Upper lobe of right lung (tissue), 1 donor: ENCODE measurements at places on chromosomes 4 and X.
A peak's percentile ranks its signal among the peaks of the same experiment; 100 is the strongest.

DNA sequence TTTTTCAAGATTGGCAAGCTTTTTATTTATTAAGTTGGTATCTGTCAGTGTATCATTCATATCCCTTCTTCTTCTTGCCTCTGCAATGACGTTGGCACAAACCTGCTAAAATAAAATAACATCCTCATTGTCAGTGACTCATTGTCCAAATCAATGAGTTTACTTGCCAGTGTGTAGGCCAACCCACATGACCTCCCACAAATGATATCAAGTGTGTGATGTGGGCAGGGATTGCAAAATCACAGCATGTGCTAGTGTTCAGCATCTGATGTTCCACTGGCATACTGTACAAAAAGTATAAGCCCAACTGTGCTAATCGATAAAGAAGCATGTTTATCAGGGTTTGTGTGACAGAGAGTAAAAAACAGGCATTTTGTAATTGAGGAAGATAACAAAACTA is 25.5 kb downstream of the GPAT3 start:
- DNase-seq: no peak

DNA sequence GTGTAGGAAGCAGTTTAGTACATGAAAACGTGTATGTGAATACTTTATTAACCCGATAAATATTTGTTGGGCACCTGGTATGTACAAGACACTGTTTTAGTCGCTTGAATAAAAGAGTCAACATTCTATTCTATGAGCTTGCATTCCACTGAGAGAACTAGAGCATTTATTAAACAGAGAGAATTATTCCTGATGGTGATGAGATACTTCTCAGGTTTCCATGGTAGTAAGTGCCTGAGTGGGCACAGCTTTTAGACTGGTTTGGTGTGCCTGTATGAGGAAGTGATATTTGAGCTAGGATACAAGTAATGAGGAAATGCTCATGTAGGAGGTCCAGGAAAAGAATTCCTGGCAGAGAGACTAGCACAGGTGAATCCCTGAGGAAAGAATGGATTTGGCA is 94.2 kb downstream of the ATP10D start:
- DNase-seq: no peak

DNA sequence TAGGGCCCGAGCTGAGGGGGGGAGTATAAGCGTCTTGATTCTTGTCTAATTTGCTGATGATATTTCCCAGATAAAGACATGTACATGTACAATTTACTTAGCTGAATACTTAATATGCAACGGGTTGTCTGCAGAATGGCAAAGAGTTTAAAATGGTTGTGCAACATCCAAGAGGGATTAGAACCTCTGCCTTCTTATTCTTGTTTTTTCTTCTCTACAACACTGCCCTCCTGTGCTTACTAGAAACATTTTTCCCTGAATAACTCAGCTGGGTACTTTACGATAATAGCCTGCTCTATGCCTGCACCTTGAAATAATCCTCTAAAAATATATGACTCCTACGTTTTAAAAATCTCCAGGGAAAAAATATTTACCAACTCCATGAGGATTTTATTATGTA is 41.8 kb downstream of the INTS12 start:
- no peak for DNase-seq

DNA sequence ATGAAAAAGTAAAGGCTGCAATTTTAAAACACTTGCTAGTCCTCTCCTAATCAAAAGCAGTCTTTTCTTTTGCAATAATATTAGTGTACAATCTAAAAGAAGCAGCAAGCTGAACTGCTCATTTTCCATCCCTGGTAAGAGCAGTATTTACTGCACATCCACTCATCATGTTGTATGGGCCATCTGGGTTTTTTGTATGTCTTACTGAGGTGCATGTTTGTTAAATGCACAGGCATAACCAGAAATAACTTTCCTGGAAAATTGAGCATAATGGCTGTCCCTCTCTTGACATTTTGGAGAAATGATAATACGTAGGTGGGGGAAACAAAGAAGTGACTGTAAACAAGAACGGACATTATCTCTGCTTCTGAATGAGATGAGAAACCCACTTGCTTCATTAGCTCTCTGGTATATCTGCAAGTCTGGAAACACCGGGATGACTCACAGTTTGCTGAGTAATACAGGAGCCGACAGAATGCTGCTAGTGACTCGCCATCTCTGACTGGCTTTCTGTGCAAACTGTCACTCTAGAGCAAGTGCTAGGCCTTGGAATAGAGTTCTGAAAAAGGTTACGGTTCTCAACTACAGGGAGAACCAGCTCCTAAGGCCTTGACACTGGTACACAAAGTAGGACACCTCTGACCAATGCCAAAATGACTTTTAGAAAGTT is 85.7 kb upstream of the MTM1 start:
- DNase-seq: no peak

GRCh38 chrX:139106069-139106468 is 394.6 kb upstream of the FGF13 start:
- no peak for DNase-seq

GRCh38 chrX:17567821-17568220 is 169.5 kb upstream of the SCML1 start:
- no peak for DNase-seq

DNA sequence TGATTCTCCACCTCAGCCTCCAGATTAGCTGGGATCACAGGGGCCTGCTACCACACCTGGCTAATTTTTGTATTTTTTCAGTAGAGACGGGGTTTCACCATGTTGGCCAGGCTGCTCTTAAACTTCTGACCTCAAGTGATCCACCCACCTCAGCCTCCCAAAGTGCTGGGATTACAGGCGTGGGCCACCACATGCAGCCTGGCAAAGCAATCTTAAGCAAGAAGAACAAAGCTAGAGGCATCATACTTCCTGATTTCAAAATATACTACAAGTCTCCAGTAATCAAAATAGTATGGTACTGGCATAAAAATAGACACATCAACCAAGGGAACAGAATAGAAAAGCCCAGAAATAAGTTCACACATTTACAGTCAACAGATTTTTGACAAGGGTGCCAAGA is 12.8 kb upstream of the F8A1 start:
- no peak for DNase-seq

DNA sequence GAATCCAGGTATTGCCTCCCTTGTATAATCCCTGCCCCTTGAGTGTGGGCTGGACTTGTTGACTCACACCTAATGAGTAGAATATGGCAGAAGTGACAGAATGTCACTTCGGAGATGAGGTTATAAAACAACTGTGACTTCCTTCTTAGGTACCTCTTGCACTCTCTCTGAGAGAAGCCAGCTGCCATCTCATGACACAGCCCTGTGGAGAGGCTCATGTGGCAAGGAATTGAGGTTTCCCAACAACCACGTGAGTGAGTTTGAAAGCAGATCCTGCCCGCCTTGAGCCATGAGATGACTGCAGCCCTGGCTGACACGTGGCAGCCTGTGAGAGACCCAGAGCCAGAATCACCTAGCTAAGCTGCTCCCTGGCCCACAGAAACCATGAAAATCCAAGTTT is 13.5 kb downstream of the ASB11 start:
- DNase-seq: peak; percentile 78

- no peak for DNase-seq
These were observed 8.3 kb downstream of the NSD2 start for GRCh38 chr4:1879485-1879884.

DNA sequence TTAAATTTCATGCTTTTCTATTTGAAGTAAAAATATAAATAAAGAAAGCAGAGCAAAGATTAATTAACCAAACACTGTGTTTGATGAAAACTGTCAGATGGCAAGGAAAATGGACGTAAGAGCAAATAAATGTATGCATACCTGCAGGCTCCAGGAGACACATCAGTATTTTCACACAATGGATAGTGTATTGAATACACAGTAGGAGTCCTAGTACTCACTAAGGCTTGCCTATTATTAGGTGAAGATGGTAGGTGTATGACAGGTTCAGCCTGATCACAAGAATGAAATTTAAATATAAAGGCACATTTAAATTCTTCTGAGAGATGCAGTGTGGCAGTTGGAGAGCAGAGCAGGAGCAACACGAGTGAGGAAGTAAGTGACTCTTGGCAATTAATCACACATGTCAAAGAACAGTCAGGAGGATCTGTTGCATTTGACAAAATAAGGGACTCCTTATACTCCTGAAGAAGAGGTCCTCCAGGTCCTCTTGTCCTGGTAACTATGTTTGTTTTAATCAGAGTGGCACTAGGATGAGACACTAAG is 106.0 kb upstream of the NDST4 start:
- no peak for DNase-seq

DNA sequence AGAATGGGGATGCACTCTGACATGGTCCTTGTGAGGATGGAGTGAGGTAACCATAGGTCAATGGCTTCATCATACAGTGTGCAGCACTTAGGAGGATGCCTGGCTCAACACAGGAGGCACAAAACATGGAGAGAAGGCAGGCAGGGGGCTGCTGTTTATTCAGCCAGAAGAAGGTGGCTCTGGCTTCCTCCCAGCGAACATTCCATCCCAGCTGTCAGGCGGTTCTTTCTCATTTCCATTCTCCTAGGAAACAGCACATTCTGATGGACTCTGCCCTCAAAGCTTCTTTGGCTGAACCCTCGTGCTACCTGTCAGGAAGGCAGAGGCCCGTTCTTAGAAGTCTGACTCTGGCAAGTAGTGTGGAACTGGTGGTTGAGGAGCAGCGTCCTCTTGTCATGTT is 18.6 kb downstream of the STK32B start:
- DNase-seq: no peak

DNA sequence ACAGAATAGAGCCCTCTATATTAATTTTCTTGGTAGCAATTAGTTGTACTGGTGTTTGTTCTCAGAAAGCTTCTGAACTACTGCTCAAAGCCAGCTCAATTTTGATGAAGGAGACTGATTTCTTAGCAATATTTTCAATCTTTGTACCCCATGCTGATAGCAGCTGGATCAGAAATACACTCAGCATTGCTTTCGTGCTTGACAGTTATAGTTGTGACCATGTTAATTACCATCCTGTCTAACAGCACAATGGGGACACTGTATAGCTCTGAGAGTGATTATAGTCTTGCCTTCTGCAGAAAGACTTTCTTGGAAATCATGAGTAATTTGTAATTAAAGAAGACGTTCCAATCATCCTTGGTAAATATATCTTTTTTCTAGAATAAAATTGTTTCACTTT is 79.7 kb upstream of the GNPDA2 start:
- no peak for DNase-seq

GRCh38 chr4:76499461-76499860 is 64.4 kb downstream of the SHROOM3 start:
- no peak for DNase-seq

DNA sequence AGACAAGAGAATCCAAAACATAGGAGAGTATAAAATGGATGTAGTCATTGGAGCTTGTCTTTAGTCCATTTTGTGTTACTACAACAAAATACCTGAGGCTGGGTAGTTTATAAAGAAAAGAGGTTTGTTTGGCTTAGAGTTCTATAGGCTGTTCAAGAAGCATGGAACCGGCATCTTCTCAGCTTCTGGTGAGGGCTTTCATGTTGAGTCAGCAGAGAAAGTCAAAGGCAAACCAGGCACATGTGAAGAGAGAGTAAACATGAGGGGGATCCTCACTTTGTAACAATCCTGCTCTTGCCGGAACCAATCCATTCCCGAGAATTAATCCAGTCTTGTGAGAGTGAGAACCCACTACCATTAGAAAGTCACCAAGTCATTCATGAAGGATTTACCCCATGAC is 8.1 kb upstream of the HCCS start:
- no peak for DNase-seq

DNA sequence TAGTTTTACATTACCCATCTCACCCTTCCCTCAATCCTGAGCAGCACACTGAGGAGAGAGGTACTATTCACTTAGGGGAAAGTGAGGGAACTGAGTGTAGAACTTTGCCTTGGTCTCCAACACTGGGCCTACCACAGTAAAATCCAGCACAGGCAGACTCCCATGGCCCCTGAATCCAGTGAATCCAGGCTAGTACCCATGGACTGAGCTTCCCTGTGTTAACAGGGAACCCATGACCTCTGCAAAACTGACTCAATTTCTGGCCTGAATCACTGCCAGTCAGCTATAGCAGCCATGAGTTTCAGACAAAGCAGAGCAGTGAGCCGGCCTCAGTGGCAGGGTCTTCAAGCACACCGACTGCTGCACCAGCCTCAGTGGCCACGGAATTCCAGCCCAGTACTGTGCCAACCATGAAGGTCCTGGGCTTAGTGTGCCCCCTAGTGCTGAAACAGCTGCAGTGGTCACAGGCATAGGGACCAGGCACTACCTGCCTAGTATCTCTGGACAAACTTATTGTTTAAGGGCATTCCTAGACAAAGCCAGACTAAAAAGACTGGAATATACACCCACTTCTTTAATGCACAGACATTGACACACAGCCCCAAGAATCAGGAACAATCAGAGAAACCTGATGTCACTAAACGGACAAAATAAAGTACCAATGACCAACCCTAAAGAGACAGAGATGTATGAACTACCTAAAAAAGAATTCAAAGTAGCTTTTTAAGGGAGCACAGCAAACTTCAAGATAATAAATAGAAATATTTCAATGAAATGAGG is 127.4 kb upstream of the RPL34 start:
- DNase-seq: no peak

DNA sequence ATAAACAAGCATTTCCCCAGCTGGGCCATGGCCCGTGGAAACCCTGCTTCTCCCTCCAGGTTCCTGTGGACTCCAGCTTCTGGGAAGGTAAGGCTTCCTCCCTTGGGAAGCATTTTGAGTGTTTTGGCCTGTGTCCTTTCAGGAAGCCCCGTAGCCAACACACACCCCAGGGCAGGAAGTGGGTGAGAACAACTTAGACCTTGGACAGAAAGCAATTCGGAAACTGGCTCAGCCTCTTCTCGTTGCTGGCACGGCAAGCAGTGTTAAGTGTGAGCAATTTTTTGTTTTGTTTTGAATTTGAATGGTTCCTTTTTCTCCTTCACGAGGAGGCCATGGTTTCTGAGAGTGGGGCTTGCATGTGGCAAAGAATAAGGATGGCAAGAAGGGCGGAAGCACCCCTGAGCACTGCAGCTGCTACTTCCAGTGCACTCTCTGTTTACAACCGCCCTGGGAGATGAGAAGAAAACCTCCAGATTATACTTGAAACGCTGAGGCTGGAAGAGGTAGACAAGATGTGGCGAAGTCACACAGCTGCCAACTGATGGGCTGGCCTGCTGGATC is 14.1 kb upstream of the CYTL1 start:
- no peak for DNase-seq

DNA sequence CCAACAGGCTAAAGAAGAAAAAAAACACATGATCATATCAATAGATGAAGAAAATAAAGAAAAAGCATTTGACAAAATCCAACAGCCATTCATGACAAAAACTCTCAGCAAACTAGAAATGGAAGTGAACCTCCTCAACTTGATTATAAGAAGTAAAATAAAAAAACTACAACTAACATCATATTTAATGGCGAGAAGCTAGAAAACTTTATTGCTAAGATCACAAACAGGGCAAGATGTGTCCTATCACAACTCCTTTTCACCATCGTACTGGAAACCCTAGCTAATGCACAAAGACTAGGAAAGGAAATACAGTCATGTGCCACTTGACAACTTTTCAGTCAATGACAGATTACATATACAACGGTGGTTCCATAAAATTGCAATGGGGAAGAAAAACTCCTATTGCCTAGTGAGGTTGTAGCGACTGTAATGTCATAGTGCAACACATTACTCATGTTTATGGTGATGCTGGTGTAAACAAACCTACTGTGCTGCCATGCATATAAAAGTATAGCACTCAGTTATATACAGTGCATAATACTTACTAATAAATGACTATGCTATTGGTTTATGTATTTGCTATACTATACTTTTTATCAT is 12.1 kb upstream of the MANBA start:
- DNase-seq: no peak
